ENCODE measurements at places on chromosomes 6 and 20.
A peak's percentile ranks its signal among the peaks of the same experiment; 100 is the strongest.

- DNase-seq: no peak
These were observed 125.2 kb downstream of the HIVEP2 start for GRCh38 chr6:142819603-142820337.

DNA sequence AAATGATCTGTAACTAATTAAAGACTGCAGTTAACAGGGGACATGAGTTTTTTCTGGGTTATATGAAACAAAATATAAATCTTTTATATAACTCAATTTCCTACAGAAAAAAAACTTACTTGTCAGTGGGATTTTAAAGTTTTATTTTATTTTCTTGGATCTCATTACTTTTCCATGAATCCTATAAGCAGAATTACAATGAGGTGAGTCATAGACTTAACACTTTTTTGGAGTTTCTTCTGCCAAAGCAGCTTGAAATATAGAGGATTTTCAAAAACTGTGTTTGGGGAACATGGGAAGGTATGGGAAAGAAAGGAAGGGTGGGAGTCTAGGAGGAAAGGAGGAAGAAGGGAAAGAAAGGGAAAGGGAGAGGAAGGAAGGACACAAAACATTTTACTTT is 130.7 kb downstream of the AIG1 start:
- DNase-seq: no peak

GRCh38 chr20:63829603-63829944 is 1.5 kb downstream of the ZBTB46 start:
- DNase-seq: no peak

- no peak for DNase-seq
These were observed 472.3 kb downstream of the MMUT start for GRCh38 chr6:48990739-48991138.

GRCh38 chr6:28981431-28981832 is 23.7 kb downstream of the ZNF311 start:
- DNase-seq: peak; percentile 52

DNA sequence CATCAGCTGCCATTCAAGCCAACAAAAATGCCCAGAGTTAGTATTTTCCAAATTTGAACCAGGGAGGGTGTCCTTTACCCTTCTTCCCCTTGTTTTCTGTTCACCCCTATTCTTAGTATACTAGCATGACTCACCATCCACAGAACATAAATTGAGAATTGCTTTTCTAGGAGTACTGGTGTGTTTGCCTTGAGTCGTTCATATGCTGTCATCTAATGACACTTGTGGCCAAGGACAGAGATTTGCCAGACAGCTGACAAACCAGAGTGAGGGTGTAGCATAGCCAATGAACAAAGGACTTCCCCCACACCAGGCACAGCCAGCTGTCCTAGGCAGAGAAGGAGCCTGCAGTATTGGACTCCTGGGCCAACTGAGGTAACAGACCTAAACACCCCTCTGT is 62.2 kb downstream of the FILIP1 start:
- DNase-seq: no peak

GRCh38 chr20:7137395-7138151 is 370.1 kb downstream of the BMP2 start:
- DNase-seq: no peak

DNA sequence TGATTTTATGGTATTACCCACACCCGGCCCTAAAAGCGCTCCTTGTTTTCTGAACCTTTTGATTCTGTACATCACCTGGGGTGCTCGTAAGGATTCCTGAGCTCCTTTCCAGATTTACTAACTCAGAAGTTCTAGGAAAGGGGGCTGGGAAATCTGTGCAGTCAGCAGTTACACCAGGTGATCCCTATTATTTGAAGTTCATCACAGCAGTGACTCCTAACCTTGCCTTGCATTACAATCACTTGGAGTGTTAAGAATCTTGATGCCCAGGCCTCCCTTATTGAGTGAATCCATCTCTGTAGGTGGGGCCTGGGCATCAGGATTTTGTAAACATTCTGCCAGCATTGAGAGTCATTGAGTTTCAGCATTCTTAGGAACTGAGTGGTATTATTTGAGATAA is 44.7 kb downstream of the BMP6 start:
- no peak for DNase-seq

DNA sequence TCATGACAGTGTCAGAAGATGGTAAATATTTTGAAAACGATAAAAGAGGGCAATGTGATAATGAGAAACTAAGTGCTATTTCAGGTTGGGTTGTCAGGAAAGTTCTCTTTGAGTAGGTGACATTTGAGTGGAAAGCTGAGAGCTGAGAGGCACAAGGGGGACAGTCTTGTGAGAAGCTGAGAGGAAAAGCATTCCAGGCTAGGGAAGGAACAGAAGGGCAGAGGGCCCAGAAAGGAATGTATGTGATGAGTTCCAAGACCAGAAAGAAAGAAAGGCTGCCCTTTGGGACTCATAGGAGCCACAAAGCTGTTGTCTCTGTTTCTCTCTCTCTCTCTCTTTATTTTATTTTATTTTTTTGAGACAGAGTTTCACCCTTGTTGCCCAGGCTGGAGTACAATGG is 7.6 kb upstream of the RNF182 start:
- no peak for DNase-seq

GRCh38 chr20:56735084-56735642 is 106.1 kb downstream of the TFAP2C start:
- DNase-seq: peak; percentile 51

DNA sequence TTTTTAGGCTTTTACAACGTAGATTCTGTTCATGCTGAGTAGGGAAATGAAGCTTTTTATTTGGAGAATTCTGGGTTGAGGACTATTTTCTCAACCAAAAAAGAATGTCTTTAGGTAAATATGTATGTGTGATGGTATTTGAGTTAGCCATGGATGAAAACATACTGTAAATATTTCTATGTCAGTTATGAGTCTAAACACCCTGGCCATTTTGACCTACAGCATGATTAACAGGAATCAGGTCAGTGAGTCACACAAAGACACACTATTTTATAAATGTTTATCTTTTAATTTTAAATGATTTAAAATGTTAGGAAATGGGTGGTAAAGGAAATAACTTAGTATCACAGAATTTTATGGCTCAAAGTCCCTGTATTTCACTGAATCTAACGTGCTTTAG is 851.7 kb upstream of the MAP3K7 start:
- DNase-seq: no peak

GRCh38 chr6:132272776-132273175 is 128.5 kb downstream of the MOXD1 start:
- no peak for DNase-seq

GRCh38 chr20:29443819-29444218 is 1813.6 kb upstream of the DEFB115 start:
- DNase-seq: no peak

GRCh38 chr6:25157183-25157582 is 122.0 kb upstream of the CARMIL1 start:
- no peak for DNase-seq

- DNase-seq: no peak
These were observed 155.6 kb upstream of the TBX18 start for GRCh38 chr6:84920021-84920420.

DNA sequence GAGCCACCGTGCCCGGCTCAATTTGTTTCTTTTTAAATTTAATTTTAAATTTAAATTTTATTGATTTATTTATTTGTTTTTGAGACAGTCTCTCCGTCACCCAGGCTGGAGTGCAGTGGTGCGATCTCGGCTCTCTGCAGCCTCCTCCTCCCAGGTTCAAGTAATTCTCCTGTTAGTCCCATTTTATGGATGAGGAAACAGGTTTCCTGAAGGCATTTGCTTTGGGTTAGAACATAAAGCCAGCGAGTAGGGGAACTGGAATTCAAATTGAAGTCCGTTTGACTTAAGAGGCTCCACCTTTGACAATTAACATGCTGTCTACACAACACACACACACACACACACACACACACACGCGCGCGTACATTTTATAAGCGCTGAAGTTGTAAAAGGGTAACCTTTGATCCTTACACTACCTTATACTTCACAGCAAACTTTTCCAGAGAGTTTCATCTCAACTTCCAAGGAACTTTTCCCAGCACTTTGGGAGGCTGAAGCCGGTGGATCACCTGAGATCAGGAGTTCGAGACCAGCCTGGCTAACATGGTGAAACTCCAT is 232.0 kb downstream of the BCAS1 start:
- no peak for DNase-seq

DNA sequence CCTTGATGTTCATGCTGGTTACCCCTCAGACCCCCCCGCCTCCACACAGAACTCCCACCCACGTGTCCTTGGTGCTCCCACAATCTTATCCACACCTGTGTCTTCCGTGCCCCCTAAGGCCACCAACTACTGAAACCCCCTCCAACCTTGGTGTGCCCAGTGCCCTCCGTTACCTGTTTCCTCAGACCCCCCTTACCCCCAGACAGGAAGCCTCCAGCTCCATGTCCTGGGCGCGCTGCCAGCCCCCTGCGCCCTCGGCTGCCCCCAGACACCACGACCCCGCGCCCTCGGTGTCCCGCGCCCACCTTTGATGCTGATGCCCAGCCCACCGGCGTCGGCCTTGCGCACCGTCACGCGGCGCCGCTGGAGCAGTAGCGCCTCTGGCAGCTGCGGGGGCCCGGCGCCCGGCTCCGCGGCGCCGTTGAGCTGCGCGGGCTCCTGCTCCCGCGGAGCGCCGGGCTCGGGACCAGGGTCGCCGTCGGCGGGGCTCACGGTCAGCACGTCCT is 504 bp downstream of the SNTA1 start:
- DNase-seq: no peak

GRCh38 chr20:38260378-38261053 is at the start of gene KIAA1755:
TSS of gene KIAA1755 (minus strand) at chr20:38260735. CDS start at chr20:38260500, 235 bp downstream.
- DNase-seq: peak; percentile 43

- DNase-seq: no peak
These were observed 109.8 kb downstream of the JARID2 start for GRCh38 chr6:15355683-15356099.

DNA sequence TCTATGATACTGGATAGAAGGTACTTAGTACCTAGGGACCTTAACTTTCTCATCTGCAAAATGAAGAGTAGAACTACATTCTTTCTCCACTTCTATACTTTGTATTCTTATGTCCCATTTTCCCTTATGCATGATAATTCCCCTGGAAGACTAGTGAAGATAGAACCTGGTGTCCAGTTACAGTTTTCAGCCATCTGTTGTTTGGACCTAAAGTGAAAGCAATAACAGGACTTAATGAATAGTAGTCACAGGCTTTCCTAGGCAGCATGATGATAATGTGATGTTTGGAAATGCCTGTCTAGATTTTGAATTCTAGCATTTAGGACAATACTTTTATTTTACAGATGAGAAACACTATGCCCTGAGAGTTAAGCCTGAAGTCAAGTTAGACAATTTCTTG is 153.8 kb downstream of the RIMS1 start:
- no peak for DNase-seq

- no peak for DNase-seq
These were observed 11.7 kb upstream of the DNAJC5 start for GRCh38 chr20:63883201-63883593.
